ENCODE measurements at places on chromosomes 6 and 20.

DNA sequence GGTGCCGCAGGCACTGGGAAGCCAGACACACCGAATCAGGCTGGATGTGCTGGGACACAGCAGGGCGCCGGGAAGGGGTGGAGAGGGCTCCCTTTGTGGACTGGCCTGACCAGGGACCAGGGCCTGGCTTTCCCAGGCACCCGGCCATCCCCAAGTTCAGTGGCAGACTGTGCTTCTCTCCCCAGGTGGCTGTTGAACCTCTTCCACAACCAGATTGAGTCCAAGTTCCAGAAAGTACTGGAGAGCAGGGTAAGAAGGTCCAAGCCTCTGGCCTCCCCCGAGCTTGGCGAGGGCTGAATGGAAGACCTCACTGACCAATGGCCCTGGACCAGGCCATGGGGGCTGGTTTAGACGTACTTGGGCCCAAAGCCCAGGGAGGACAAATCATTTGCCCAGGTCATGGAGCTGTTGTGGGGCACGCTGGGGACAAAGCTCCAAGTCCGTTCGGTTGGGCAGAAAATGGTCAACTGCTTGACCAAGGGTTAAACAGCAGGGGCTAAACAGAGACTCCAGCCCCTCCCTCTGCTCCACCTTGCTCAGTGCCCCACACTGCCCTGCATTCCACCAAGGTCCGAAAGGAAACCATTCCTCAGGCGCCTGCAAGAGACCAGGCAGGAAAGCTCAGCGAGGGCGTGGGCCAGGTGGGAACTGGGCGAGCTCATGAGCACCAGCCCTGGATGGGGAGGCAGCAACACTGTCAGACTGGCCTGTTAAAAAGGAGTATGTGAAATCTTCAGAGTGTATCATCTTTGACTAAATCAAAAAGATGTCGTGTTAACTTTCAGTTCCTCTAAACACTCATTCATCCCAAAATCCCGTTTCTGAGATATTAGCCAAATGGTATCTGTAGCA, 9.1 kb downstream of the LBP start:
- DNase-seq, result no peak

DNA sequence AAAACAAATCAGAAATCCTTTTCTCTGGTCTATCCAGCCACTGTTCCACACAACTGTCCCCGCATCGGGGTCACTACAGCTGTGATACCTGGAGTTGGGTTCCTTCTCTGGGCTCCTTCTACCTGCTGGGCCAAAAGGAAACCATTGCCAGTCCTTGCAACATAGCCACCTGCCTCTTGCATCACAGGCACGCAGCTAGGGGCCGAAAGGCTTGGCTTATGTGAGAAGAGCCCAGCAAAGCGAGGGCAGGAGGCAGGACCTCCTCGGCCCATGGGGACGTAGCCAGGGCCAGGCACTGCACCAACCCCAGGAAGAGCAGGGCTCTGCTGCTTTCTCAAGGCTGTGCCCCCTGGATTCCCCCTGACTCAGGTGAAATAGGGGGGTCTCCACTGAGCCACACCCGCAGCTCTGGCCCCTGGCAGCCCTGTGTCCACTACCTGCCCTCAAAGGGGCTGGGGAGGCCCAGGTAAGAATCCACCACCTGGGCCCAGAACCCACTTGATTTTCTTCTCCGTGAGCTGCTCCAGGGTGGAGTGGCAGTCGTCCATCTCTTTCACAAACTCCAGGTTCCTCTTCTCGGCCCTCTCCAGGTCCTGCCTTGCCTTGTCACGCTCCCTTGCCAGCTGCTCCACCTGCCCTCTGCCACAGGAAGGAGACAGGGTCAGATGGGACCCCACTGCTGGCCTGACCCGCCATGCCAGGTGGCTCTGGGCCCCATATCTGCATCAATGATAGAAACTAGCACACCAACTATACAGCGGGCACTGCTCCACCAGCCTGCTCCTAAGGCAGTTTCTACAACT, 88.9 kb downstream of the GINS1 start:
- no peak for DNase-seq

GRCh38 chr6:158213925-158214674, 46.0 kb downstream of the GTF2H5 start:
- peak; percentile 74 for DNase-seq

- DNase-seq, result no peak
Observed at GRCh38 chr6:151975795-151976194, 168.3 kb downstream of the ESR1 start.

DNA sequence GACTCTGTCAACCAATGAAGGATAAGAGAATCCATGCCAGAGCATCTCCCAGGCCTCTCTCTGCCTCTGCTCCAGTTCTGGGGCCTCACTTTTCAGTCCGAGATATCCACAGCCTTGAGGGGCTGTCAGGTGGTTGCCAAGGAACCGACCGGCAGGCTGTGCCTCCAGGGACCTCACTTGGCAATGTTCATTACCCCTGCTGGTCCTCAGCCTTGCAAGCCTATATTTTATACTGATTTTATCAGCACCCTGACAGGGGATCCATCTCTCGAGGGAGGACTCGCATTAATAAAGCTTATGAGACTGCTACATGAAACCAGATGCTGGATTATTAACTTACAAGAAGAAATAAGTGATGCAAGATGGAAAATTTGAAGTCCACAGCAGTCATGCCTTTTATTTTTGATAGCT, 39.9 kb downstream of the TMC2 start:
- no peak for DNase-seq

DNA sequence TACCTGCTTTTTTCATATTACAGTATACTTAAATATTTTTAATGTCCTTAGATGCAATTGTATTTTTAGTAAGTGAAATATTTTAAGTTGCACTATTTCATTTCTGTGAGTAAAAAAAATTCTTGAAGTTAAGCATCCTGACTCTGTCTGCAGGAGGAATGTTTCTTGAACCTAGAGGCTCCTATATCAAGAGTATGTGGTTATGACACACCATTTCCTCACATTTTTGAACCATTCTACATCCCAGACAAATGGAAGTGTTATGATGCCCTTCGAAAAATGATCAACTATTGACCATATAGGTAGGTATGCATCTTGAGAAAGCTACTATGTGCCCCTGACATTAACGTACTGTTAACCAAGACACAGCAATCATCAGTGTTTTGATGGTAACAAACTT, 237.0 kb downstream of the BCKDHB start:
- DNase-seq, result no peak

- no peak for DNase-seq
Observed at GRCh38 chr6:18042536-18043145, 55.2 kb upstream of the KIF13A start.

DNA sequence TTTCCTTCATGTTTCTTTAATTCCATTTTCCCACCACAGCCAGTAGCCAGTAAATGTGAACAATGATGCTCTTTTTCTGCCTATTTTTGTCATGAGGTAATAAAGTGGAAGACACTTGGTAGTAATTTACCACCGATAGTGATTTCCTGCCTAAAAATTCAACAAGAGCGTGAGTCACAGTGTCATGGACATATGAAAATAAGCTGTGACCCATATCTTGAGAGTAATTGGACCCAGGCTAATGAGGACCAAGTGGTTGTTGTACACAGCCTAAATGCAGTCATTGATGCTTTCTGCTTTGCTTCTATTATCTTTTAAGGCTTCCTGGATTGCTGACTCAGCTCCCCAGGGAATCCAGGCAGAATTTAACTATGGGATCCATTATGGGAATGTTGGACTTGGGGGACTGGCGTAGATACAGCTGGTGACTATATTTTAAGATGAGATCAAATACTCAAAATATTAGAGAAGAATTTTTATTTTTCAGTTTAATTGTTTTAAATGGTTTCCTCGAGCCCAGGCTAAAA, 265.9 kb upstream of the FERMT1 start:
- no peak for DNase-seq

DNA sequence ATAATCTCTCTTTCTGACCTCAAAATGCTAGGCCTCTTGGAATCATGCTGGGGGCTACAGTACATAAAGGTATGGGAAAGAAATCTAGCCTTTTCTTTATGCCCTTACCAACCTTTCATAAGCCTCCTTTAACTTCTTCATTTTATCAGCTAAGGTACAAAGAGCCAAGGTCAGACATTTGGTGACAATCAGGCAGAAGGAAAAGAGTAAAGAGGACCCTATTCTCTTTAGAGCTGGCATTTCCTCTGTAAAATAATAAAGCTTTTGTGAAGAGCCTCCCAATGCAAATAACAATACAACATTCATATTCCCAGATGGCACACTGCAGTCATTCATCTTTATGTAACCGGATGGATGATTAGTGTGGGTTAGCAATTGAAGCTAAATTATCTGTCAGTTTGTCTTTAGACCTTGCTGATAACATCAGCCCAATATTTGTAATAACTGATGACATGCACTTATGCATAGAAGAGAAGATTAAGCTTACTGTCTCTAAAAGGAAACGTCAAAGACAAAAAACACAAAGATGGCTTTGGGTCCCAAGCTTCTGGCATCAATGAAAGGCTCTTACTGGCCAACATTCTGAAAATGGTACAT, 163.1 kb downstream of the IBTK start:
- DNase-seq, result no peak

DNA sequence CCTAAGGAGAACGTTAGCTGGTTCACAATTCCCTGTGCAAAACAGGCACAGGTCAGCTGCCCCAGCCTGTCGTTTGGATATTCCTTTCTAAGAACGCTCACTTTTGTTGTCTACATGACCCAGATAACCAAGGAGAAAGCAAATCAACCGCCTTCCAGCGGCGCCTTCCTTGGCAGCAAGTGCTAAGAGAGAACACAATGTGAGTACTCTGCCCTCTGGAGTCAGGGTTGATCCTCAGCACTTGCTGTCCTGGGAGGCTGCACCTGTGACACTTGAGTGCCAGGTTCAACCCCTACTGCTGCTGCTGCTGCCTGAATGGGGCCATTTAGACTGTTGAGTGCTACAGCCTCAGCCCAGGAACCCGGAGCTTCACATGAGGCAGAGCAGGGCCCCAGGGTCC, 36.8 kb downstream of the OVOL2 start:
- no peak for DNase-seq

All from lower lobe of right lung (tissue), 2 donors.